ENCODE measurements at places on chromosomes 3 and 15. TPM values are rescaled to one million over a fixed set of nuclear protein-coding genes. Genes with fewer than 3 reads are reported as not detected.

GRCh38 chr15:80475572-80475971 lies 71.4 kb downstream of the ARNT2 start:
- DNase-seq = no peak

GRCh38 chr3:11610044-11610671 lies 33.6 kb downstream of the VGLL4 start:
- DNase-seq = no peak

GRCh38 chr15:38252481-38253350 lies at the start of gene SPRED1:
SPRED1 (plus strand) TSS chr15:38252836; CDS start chr15:38253186, 350 bp downstream.
- DNase-seq = peak; percentile 75

The TNFAIP8L3 gene
- total RNA-seq = 0.77 TPM
